ENCODE measurements at places on chromosomes 3 and 15.
A peak's percentile ranks its signal among the peaks of the same experiment; 100 is the strongest.

DNA sequence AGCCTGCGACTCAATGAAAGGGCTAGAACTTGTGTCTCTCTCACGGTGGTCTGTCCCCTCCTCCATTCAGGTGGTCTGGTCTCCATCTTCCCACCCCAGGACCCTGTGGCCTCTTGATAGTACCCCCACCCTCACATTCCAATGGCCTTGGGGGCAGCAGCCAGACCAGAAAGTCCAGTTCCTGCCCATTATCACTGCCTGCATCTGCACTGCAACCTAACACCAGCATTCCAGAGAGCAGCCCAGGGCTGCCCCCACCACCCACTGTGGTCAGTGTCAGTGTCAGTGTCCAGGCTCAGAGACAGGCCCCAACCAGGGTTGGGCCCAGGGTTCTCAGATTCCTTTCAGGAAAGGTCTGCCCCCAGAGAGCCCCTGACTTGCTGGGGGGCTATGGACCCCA, 12.6 kb downstream of the IGDCC3 start:
- DNase-seq, result no peak

GRCh38 chr15:38398134-38398533, 55.8 kb upstream of the FAM98B start:
- no peak for DNase-seq

DNA sequence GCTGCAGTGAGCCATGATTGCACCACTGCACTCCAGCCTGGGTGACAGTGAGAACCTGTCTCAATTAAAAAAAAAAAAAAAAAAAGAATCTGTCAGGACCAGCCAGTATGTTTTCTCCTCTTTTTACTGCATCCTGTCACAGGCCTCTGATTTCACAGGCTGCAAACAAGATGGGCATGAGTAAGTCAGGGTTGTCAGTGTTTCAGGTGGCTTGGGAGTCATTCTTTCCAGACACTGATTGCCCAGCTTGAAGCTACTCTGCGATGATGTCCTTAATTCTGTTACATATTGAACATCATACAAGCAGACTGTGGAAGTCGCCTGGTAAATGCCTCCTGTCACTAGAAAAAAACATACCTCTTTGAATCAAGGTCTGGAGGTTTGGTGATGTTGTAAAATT, 18.8 kb downstream of the DIS3L start:
- DNase-seq, result no peak

DNA sequence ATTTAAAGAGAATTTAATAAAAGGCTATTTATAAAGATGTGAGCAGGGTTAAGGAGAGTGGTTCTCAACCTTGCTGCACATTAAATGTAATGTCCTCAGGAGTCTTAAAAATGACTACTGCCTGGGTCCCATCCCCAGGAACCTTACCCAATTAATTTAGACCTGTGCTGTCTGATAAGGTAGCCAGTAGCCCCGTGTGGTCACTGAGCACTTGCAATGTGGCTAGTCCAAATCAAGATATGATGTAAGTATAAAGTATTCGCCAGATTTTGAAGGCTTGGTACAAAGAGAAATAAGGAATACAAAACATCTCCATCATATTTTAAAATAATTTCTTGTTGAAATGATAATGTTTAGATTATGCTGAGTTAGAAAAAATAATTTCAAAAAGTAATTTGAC, 343.3 kb upstream of the PPP2R3A start:
- no peak for DNase-seq

GRCh38 chr3:63964681-63965485, 52.7 kb upstream of the SCAANT1 start:
- no peak for DNase-seq

DNA sequence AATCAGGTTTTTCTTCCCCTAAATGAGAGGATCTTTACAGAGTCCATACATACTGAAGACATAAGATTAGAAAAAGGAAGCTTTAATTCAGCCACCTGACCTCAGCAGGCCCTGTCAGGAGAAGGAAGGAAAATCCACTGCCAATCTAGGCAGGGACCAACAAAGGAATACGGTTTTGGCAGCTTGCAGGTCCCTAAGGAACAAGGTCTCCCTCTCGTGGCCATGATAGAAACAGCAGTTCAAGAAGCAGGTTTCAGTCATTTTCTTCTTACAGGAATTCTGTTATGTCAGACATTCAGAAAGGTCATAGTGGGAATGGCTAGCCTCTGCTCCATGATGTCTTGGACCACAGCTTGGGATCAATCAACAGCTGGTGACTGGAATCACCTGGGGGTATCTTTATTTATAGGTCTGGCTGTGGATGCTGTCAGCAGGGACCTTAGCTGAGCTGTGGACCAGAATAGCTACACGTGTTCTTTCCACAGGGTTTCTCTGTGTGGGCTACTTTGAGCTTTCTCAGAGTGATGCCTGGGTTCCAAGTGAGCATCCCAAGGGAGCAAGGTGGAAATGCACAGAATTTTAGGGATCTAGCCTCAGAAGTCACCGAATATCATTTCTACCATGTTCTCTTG, 9.4 kb upstream of the CMSS1 start:
- DNase-seq, result peak; percentile 55

- DNase-seq, result no peak
Measured at GRCh38 chr3:89506462-89507103, 399.2 kb downstream of the EPHA3 start.

DNA sequence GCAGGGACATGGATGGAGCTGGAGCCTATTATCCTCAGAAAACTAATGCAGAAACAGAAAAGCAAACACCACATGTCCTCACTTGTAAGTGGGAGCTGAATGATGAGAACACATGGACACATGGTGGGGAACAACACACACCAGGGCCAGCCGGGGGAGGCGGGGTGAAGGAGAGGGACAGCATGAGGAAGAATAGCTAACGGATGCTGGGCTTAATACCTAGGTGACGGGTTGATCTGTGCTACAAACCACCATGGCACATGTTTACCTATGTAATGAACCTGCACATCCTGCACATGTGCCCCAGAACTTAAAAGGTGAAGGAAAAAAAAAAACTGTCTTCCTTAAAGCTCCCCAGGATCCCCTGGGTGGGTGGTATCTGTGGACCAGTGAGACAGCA, 87.1 kb downstream of the ADAMTS17 start:
- DNase-seq, result no peak

GRCh38 chr3:127542441-127542952, 48.0 kb downstream of the TPRA1 start:
- DNase-seq, result peak; percentile 86

DNA sequence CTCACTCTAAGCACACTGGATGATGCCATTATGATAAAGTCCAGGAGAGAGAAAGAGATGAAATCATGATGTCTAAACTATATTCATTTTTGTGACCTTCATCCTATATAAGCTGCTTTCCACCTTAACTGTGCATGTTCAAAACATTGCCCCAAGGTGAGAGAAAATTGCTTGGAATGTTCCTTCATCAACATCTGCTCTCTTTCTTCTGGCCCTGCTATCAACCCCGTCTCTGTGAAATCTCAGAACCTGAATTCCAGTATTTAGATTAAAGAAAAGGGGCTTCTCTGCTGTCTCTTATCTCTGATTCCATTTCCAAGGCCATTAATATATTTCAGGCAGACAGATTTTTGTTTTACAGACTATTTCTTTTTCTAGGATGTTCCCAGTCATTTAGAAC, 47.3 kb upstream of the PHLDB2 start:
- DNase-seq, result no peak

DNA sequence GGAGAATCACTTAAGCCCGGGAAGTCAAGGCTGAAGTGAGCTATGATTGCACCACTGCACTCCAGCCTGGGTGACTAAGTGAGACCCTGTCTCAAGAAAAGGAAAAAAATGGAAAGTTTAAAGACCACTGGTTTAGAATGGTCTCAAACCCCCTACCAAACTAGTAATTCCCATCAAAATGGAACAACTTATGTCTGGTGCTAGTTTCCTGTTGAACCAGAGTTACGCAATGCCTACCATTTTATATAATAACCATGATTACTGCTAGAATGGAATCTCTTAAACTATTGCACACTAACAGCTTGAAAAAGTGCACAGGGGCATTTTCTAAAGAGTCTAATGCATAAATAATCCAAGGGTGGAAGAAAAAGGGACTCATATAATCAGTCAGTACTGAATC, 43.6 kb downstream of the DMXL2 start:
- DNase-seq, result no peak

DNA sequence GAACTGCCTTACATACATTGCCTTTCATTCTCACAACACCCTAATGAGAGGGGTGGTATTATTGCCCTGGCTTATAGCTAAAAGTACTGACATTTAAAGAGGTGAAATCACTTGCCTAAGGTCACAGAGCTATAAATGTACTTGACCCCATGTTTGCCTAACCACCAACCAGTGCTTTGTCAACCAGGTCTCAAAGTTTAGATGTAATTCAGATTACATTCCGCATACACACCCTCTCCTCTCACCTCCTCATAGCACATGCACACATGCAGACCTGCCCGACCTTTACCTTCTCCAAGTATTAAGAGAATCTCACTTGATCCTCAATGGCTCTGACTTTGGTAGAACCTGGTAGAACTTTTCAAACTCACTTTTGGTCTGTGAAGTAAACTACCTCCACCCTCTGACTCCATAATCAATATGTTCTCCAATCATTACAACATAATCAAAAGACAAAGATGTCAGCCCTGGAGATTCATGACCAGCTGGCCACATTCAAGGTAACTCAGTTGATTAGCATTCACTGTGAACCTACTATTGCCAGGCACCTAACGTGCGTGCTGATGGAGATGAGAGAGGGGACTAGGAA, 63.2 kb upstream of the HES1 start:
- no peak for DNase-seq

GRCh38 chr3:117596503-117596902, 886.9 kb downstream of the TUSC7 start:
- no peak for DNase-seq

- no peak for DNase-seq
Measured at GRCh38 chr15:52233405-52233804, 42.2 kb upstream of the GNB5 start.

- DNase-seq, result no peak
Measured at GRCh38 chr15:100250176-100250800, 91.5 kb downstream of the ADAMTS17 start.
